ENCODE measurements at places on chromosomes 11 and 22. TPM values are rescaled to one million over a fixed set of nuclear protein-coding genes. Genes with fewer than 3 reads are reported as not detected.

TIGD3 gene
- polyA plus RNA-seq: 3.4 TPM

YPEL4 gene
- polyA plus RNA-seq: 7.6 TPM

SMTNL1 gene
- polyA plus RNA-seq: 1.6 TPM

F2 gene
- 0.29 TPM for polyA plus RNA-seq

RNF214 gene
- 23.8 TPM for polyA plus RNA-seq

KCTD17 gene
- 82.6 TPM for polyA plus RNA-seq

MYOD1 gene
- 0.12 TPM for polyA plus RNA-seq

OR10G7 gene
- not detected for polyA plus RNA-seq
